Eye (tissue), 1 donor: ENCODE measurements at places on chromosomes 13 and 19.

- DNase-seq, result no peak
These were observed 364.4 kb downstream of the DCT start for GRCh38 chr13:94115054-94115453.

DNA sequence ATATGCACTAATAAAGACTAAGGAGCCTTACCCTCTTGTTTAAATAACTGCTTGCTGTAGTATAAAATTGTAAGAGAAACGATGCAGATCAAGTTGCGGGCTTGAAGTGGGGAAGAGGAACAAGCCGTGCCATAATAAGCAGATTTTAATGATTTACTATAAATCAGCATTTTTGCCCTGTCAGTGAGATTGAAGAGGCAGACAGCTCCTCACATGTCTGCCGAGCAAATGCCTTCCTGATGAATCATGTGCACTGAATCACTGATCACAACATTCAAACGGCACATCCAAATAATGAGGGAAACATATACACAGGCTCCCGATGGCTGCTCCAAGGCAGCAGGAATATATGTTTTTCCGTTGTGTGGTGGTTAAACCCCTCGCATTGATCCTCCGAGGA lies 282.9 kb downstream of the TSHZ3 start:
- DNase-seq, result no peak

DNA sequence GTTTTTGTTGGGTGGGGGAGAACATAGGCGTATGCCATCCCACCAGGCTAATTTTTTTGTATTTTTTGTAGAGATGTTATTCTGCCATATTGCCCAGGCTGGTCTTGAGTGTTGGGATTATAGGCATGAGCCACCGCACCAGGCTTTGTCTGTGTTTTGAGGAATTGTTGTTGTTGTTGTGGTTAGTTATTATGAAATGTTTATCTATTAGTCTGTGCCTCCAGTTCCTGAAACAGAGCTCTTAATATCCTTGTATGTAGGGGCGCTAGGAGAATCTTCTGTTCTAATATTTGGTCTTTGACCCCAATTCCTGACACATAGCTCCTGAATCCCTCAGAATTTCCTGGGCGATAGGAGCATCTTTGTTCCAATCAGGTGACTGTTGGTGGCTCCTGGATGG lies 5.6 kb upstream of the LATS2 start:
- DNase-seq, result no peak

GRCh38 chr13:23322353-23323336 lies 110.9 kb downstream of the SACS start:
- no peak for DNase-seq

GRCh38 chr13:110119935-110120905 lies 186.7 kb downstream of the COL4A1 start:
- no peak for DNase-seq
